ENCODE measurements at places on chromosomes 1 and 21. TPM values are rescaled to one million over a fixed set of nuclear protein-coding genes. Genes with fewer than 3 reads are reported as not detected.

- H3K36me3 ChIP-seq = peaks cover 15% of the 10 kb centered on the region
- peaks cover 18% of the 10 kb centered on the region for H3K4me1 ChIP-seq
- no peak for DNase-seq
- H3K4me3 ChIP-seq = no peak overlapping the region
- no peaks in the 10 kb centered on the region for H3K27me3 ChIP-seq
Observed at GRCh38 chr1:243477731-243478290, 222.0 kb downstream of the SDCCAG8 start.

The OR2AK2 gene
- not detected for total RNA-seq

DNA sequence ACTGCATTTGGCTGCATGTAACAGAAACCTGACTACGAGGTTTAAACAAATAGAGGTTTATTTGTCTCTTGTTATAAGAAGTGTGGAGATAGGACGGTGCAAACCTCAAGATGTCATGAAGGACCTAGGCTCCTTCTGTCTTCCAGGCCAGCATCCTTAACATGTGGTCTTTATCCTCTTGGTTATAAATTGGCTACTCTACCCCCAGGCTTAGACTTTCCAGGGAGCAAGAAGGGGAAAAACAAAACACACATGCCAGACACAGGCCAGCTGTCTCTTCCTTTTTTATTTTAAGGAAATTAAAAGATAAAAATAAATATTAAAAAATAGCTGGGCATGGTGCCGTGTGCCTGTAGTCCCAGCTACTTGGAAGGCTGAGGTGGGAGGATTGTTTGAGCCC lies 51.3 kb upstream of the PRELP start:
- H3K4me3 ChIP-seq = no peak overlapping the region
- no peak overlapping the region for H3K27ac ChIP-seq
- H3K4me1 ChIP-seq = no peaks in the 10 kb centered on the region
- H3K27me3 ChIP-seq = peaks cover 21% of the 10 kb centered on the region
- no peaks in the 10 kb centered on the region for H3K36me3 ChIP-seq

GRCh38 chr1:236516929-236517704 lies 6.7 kb upstream of the LGALS8 start:
- no peaks in the 10 kb centered on the region for H3K36me3 ChIP-seq
- peak overlapping the region; percentile 63 for H3K4me3 ChIP-seq
- H3K27me3 ChIP-seq = no peaks in the 10 kb centered on the region

- H3K36me3 ChIP-seq = peaks cover 14% of the 10 kb centered on the region
- H3K4me1 ChIP-seq = no peaks in the 10 kb centered on the region
- no peak for DNase-seq
- no peaks in the 10 kb centered on the region for H3K27me3 ChIP-seq
Observed at GRCh38 chr1:5947978-5948680, 44.1 kb downstream of the NPHP4 start.

DNA sequence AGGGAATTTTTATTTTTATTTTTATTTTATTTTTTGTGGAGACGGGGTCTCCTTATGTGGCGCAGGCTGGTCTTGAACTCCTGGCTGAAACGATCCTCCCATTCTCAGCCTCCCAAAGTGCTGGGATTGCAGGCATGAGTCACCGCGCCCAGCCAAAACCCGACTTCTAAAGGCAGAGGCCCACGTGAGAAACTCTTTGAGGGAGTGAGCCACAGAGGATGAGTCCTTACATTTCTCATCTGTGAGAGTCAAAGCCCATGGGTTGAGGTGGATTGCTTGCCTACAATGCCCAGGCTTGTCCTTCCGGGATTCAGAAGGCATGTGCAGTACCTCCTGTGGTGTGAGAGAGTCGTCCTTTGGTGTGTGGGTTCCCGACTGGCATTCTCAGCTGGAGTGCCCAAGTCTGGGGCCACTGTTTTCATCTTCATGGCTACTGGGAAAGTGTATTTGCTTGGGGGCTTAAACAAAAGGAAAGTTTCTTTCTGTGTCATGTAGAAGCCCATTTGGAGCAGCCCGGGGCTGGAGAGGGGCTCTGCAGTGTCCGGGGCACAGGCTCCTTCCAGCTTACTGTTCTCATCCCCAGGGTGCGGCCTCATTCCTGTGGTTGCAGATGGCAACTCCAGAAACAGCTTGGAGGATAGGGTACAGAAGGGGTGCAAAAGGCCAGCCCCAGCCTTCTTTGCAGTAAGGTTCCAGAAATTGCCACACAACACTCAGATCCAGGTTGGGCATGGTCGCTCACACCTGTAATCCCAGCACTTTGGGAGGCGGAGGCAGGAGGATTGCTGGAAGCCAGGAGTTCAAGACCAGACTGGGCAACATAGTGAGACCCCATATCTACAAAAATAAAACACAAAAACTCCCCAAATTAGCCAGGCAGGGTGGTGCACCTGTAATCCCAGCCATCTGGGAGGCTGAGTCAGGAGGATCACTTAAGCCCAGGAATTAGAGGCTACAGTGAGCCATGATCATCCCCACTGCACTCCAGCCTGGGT lies 29.4 kb upstream of the CSF3R start:
- no peaks in the 10 kb centered on the region for H3K36me3 ChIP-seq
- no peak overlapping the region for H3K27ac ChIP-seq
- no peaks in the 10 kb centered on the region for H3K4me1 ChIP-seq
- peak; percentile 8 for DNase-seq

GRCh38 chr1:155049651-155050559 lies 1.2 kb upstream of the ADAM15 start:
- no peaks in the 10 kb centered on the region for H3K36me3 ChIP-seq
- H3K27ac ChIP-seq = no peak overlapping the region
- no peak for DNase-seq
- peak overlapping the region; percentile 81 for H3K4me3 ChIP-seq
- H3K27me3 ChIP-seq = no peaks in the 10 kb centered on the region
- peaks cover 25% of the 10 kb centered on the region for H3K4me1 ChIP-seq

- H3K4me3 ChIP-seq = peak overlapping the region; percentile 21
- peaks cover 9% of the 10 kb centered on the region for H3K36me3 ChIP-seq
- peak overlapping the region; percentile 70 for H3K27ac ChIP-seq
- no peaks in the 10 kb centered on the region for H3K27me3 ChIP-seq
- peaks cover 84% of the 10 kb centered on the region for H3K4me1 ChIP-seq
Observed at GRCh38 chr21:17780539-17780938, 38.6 kb downstream of the C21orf91 start.

The NLRP3 gene
- 1.5 TPM for total RNA-seq

The INAVA gene
- total RNA-seq = not detected

GRCh38 chr1:190858140-190858539 lies 380.5 kb upstream of the BRINP3 start:
- H3K4me3 ChIP-seq = no peak overlapping the region
- no peaks in the 10 kb centered on the region for H3K4me1 ChIP-seq
- DNase-seq = no peak
- H3K27me3 ChIP-seq = no peaks in the 10 kb centered on the region
- H3K27ac ChIP-seq = no peak overlapping the region

- peaks cover 52% of the 10 kb centered on the region for H3K4me1 ChIP-seq
- H3K36me3 ChIP-seq = peaks cover 25% of the 10 kb centered on the region
- no peak for DNase-seq
- no peaks in the 10 kb centered on the region for H3K27me3 ChIP-seq
- H3K27ac ChIP-seq = peak overlapping the region; percentile 65
- H3K4me3 ChIP-seq = peak overlapping the region; percentile 67
Observed at GRCh38 chr1:158933621-158934020, 2.3 kb downstream of the PYHIN1 start.

DNA sequence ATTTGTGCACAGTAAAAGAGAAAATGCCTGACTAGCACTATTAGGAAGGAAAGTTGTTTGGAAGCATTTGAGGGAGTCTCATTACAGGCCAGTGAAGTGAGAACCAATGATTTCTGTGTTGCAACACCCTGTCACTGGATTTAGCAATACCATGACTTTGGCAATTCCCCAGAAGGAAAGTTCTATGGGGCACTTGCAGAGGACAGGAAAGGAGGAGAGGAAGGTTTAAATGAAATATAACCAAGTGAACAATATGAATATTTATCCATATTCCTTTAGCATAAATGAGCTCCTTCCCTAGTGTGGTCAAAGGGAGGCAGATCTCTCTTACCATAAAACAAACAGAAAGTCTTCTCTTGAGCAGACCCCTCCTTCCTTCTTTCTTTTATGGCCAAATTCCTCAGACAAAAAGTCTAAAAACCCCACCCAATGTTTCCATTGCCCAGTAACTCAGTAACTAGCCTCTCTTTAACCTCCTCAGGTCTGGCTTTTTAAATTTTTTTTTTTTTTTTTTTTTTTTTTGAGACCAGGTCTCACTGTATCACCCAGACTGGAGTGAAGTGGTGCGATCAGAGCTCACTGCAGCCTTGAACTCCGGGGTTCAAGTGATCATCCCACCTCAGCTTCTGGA lies 5.5 kb downstream of the TLR5 start:
- no peak overlapping the region for H3K27ac ChIP-seq
- peaks cover 9% of the 10 kb centered on the region for H3K27me3 ChIP-seq
- DNase-seq = no peak
- no peaks in the 10 kb centered on the region for H3K36me3 ChIP-seq
- peaks cover 10% of the 10 kb centered on the region for H3K4me1 ChIP-seq

DNA sequence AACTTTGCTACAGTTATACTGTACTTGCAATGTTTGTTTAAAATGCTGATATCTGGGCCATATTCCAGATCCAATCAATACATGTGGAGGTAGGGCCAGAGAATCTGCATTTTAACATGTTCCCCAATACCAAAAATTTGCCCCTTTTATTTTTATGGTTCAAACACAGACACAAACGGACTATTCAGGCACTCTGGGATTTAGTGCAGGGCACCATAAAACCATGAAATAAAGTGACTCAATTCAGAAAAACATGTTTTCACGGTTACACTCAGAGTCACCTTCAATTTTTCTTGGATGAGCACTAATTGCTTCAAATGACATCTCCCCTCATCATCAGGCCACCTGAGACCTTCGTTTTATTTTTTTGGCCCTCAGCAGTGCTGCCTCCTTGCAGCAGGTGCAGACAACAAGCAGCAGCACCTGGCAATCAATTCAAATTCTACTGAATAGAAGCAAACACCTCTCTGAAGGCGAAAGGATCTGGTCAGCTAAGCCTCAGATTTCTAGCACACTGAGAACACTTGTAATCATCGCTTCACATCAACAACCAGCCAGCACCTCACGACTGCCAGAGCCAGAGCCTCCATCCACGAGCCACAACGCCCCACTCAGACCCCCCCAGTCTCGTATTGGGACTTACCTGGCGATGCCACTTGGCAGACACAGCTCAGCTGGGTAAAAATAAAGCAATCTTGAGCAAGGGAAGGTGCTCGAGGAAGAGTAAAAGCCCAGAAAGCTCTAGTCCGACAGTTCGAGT lies 1.1 kb downstream of the ERO1B start:
- peak; percentile 36 for DNase-seq
- H3K27me3 ChIP-seq = peaks cover 1% of the 10 kb centered on the region
- H3K4me3 ChIP-seq = peak overlapping the region; percentile 90
- peaks cover 5% of the 10 kb centered on the region for H3K36me3 ChIP-seq

DNA sequence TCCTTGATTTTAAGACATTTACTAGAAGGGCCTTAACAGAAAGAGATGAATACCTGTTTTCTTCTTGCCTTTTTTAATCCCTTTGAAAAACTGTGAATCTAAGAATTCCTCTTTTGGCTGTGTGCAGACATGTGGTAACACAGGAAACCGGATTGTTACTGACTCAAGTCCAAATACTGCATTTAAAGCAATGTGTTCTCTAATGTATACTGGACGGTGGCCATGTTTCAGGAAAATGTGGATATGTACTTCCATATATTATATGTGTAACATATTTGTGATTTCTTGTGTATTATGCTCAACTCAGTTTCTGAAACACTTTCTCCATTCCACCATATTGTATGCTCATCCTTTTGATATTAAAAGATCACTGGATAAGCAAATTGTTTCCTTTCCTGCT lies 185.1 kb downstream of the LRRC7 start:
- H3K27ac ChIP-seq = no peak overlapping the region
- H3K4me1 ChIP-seq = no peaks in the 10 kb centered on the region
- H3K4me3 ChIP-seq = no peak overlapping the region
- no peak for DNase-seq

GRCh38 chr1:20362856-20363255 lies 72.2 kb downstream of the VWA5B1 start:
- DNase-seq = no peak
- H3K4me3 ChIP-seq = no peak overlapping the region
- peaks cover 16% of the 10 kb centered on the region for H3K4me1 ChIP-seq
- H3K27me3 ChIP-seq = peaks cover 70% of the 10 kb centered on the region
- H3K27ac ChIP-seq = no peak overlapping the region
- H3K36me3 ChIP-seq = no peaks in the 10 kb centered on the region

GRCh38 chr1:231039161-231040018 lies 664 bp downstream of the FAM89A start:
- peak overlapping the region; percentile 74 for H3K4me3 ChIP-seq
- H3K27ac ChIP-seq = no peak overlapping the region
- peaks cover 27% of the 10 kb centered on the region for H3K4me1 ChIP-seq
- H3K27me3 ChIP-seq = no peaks in the 10 kb centered on the region

- H3K4me1 ChIP-seq = no peaks in the 10 kb centered on the region
- peaks cover 8% of the 10 kb centered on the region for H3K27me3 ChIP-seq
- H3K27ac ChIP-seq = no peak overlapping the region
- no peaks in the 10 kb centered on the region for H3K36me3 ChIP-seq
- no peak for DNase-seq
Observed at GRCh38 chr1:159756397-159756796, 24.4 kb upstream of the DUSP23 start.

GRCh38 chr1:5492846-5493245 lies 499.4 kb downstream of the NPHP4 start:
- H3K36me3 ChIP-seq = no peaks in the 10 kb centered on the region
- no peak overlapping the region for H3K27ac ChIP-seq
- H3K27me3 ChIP-seq = peaks cover 10% of the 10 kb centered on the region
- H3K4me1 ChIP-seq = no peaks in the 10 kb centered on the region
- no peak for DNase-seq

DNA sequence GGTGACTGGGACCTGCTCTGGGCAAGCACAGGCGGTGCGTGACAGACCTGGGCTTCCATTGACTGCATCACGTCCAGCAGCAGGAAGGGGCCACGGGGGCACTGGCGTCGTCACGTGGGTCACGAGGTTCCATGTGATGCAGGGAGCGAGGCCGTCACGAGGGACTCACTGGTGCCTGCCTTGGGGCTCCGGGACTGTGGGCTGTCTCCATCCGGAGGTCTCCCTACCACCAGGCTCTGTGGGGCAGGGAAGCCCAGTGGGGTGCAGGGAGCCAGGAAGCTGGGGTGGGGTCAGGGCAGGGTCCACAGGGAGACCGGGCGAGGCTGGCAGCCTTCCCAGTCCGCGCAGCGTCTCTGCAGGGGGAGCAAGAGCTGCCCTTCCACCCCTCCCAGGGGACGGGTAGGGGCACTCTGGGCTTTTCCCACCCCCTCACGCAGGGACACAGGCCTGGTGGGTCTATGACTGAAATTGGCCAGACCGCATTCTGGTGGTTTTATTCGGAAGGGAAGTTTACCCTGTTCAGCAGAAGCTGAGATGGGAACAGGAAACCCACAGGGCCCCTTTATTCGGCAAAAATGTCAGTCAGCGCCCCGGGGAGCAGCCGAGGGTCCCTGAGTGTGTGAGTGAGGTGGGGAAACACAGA lies 416 bp upstream of the TNFRSF14 start:
- H3K36me3 ChIP-seq = peaks cover 25% of the 10 kb centered on the region
- DNase-seq = peak; percentile 91
- H3K27me3 ChIP-seq = no peaks in the 10 kb centered on the region
- peaks cover 33% of the 10 kb centered on the region for H3K4me1 ChIP-seq
